GM04504 (cell line): ENCODE measurements at places on chromosomes 6 and 20.
A peak's percentile ranks its signal among the peaks of the same experiment; 100 is the strongest.

- no peak for DNase-seq
Observed at GRCh38 chr20:32893263-32894025, 34.7 kb downstream of the EFCAB8 start.

DNA sequence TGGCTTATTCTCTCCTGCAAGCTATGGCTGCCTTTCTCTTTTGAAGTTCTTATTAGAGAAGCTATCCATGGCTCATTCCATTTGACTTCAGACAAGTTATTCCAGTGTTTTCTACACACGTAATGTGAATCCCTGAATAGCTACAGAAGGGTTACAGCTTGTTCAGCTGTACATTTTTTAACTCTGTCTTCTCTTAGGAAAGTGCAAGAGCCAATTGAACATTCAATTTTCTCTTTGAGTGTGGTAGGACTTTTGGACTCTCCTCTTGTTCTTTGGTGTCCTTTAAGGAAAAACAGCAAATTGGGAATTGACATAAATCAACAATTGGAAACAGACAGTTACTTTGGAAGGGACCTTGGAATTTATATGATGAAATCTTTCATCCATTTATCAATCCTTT is 125.8 kb downstream of the EPM2A start:
- DNase-seq, result no peak

DNA sequence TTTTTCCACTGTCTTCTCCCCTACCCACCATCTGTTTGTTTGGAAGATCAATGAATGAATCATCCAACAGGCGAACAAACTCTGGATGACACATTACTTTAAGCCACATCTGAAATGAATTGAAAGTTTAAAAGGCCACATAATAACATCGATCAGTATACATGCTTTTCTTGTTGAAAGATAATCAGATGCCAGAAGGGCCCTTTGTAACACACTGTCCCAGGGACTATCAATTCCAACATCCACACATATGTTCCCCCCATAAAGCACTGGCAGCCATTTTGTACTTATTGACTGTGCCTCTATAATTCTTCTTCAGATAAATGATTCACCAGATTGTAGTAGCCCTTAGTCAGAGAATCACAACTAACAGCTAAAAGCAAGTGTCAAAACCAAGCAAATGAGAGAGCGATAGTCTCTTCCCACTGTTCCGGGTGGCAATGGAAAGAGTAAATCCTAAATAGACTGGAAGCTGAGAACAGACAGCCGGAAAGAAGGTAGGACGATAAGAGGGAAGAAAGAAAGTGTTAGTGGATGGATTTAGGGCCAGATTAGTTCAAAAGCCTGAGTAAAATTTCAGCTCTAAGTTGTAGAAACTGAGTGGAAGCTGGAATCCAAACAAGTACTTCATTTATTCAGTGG is 184.9 kb upstream of the TENT5A start:
- DNase-seq, result no peak

DNA sequence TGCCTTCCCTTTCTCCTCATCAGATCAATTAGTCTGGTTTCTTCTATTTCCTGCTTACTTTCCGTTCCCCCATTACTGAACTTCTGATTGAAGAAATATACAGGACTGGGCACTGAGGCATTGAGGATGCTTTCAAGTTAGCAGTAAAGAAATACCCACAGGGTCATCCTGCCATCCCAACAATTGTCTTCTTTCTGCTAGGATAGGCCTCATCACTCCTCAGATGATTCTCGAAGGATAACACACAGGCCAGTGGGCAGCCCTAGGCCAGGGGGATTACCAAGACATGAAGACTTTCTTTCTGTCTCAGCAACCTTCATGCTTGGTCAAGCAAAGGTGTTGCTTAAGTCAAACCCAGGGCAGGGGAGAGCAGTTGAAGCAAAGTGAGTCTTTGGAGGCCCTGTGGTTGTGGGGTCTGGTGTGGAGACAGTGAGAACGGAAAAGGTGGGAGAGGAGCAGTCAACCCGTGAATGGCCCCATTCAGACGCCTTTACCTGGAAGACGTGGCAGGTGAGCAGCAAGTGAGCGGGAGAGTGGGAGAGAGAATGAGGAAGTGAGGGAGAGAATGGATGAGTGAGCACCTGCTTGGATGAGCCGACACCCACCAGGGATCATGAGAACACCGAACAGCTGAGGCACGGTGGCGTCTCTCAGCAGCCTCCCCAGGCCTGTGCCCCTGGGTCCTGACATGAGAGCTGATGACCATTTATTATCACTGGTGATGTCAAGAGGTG is 462.9 kb downstream of the PREX1 start:
- DNase-seq, result no peak

DNA sequence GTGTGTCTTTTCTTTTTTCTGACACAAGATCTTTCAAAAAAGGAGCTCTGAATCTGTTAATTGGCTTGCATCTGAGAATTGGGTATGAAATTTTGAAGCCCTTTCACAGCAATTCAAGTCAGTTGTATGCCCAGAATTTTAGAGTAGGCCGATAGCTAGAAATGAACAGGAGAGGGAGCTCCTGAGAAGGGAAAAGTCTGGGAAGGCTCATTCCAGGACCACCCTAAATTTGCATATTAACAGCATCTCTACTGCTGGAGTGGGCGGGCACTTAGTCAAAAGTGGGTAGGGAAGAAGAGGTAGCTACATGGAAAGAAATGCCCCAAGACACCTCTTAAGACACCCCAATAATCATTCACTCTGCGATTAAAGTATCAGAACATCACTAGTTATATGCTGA is 928.3 kb downstream of the TBC1D32 start:
- DNase-seq, result no peak

GRCh38 chr6:14759976-14760672 is 485.7 kb upstream of the JARID2 start:
- DNase-seq, result no peak

- DNase-seq, result no peak
Observed at GRCh38 chr20:53220482-53221307, 248.5 kb downstream of the TSHZ2 start.

DNA sequence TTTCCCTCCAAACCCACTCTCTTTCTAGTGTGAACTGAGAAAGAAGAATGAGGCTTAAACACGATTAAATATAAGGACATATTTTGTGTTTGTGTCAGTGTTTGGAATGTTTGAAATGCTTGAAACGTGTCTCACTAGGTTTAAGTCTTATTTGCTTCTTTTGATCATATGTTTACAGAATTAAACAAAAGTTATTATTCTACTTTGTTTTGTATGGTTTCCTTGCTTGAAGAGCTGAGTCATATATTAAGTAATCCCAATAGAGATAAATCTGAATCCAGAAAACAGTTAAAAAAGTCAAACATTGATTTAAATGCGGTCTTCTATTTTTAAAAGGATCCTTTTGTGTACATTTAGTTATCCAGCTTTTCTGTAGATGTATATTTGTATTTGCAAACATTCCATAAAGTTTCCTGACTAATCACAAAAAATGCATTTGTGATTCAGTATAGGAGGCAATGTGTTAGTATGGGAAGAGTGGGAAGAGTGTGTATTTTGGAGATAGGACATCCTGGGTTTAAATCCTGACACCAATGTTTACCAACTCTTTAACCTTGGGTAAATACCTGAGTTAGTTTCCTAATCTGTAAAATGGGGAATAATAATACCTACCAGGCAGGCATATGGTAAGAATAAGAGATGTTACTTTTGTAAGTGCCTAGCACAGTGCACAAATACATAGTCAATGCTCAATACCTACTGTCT is 72.9 kb downstream of the TSBP1 start:
- peak; percentile 10 for DNase-seq

- no peak for DNase-seq
Observed at GRCh38 chr6:131652472-131652871, 15.4 kb downstream of the ENPP3 start.
